ENCODE measurements at places on chromosomes 16 and 17. TPM values are rescaled to one million over a fixed set of nuclear protein-coding genes. Genes with fewer than 3 reads are reported as not detected.

GRCh38 chr17:14118951-14119350 lies 49.6 kb downstream of the COX10 start:
- no peak for DNase-seq
- H3K36me3 ChIP-seq: no peaks in the 10 kb centered on the region
- H3K4me1 ChIP-seq: no peaks in the 10 kb centered on the region
- no peak overlapping the region for H3K27ac ChIP-seq
- H3K4me3 ChIP-seq: no peak overlapping the region

- H3K4me3 ChIP-seq: no peak overlapping the region
- H3K36me3 ChIP-seq: peaks cover 15% of the 10 kb centered on the region
- peak; percentile 72 for DNase-seq
- H3K27me3 ChIP-seq: peaks cover 4% of the 10 kb centered on the region
- H3K27ac ChIP-seq: no peak overlapping the region
Observed at GRCh38 chr17:42111871-42112551, 503 bp downstream of the DHX58 start.

DNA sequence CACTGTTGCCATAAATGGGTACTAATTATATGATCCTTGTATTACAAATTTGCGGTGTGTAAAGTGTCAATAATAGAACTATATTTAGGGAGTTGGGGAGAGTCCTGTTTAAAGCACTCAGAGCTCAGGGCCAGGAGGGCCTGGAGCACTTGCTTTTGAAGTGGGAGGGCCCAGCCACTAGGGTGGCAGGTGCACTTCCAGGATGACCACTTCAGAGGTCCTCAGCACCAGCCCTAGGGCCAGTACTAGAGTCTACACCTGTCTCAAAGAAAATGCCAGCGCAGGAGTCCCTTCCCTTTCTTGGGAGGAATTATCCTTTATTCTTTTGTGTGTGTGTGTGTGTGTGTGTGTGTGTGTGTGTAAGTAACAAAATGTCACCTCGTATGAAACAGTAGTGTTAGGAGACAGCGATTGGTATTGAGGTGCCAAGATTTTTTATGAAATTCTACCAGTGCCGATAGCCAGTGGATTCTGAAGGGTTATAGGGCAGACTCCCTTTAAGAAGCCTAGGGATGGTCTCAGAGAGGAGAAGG lies 31.9 kb downstream of the MYO18A start:
- no peak overlapping the region for H3K27ac ChIP-seq
- H3K36me3 ChIP-seq: no peaks in the 10 kb centered on the region
- H3K4me3 ChIP-seq: peak overlapping the region; percentile 9
- no peaks in the 10 kb centered on the region for H3K27me3 ChIP-seq

GRCh38 chr16:64968539-64968938 lies 153.3 kb downstream of the CDH11 start:
- H3K4me3 ChIP-seq: no peak overlapping the region
- no peak for DNase-seq
- no peaks in the 10 kb centered on the region for H3K36me3 ChIP-seq
- no peaks in the 10 kb centered on the region for H3K4me1 ChIP-seq

GRCh38 chr17:11986942-11987329 lies 10.3 kb downstream of the ZNF18 start:
- peak overlapping the region; percentile 74 for H3K4me3 ChIP-seq
- DNase-seq: no peak
- H3K36me3 ChIP-seq: peaks cover 60% of the 10 kb centered on the region
- H3K4me1 ChIP-seq: peaks cover 8% of the 10 kb centered on the region
- H3K27ac ChIP-seq: no peak overlapping the region

The DHRS11 gene
- 25.3 TPM for total RNA-seq

The ADORA2B gene
- 10.6 TPM for total RNA-seq

The TBC1D3 gene
- total RNA-seq: 0.18 TPM

Measured in endodermal cell (in vitro differentiated cells).